ENCODE measurements at places on chromosomes 5 and 9. TPM values are rescaled to one million over a fixed set of nuclear protein-coding genes. Genes with fewer than 3 reads are reported as not detected.

Gene IL13
- total RNA-seq, result 13.0 TPM

Gene LCN1
- total RNA-seq, result not detected

Gene SLC27A4
- total RNA-seq, result 12.6 TPM

Gene ADRB2
- 0.52 TPM for total RNA-seq

Gene DPP7
- 195 TPM for total RNA-seq

Gene MAP1B
- total RNA-seq, result 0.78 TPM

Gene CENPP
- 23.5 TPM for total RNA-seq

Gene LCN9
- total RNA-seq, result not detected

Gene HTR4
- not detected for total RNA-seq

Gene SLC6A18
- total RNA-seq, result not detected

Gene ALDH1A1
- total RNA-seq, result not detected

Gene FBLL1
- 0.29 TPM for total RNA-seq
